Hepatocyte (in vitro differentiated cells): ENCODE measurements at places on chromosomes 3 and 15. TPM values are rescaled to one million over a fixed set of nuclear protein-coding genes. Genes with fewer than 3 reads are reported as not detected.

SAMMSON gene
- total RNA-seq = 0.10 TPM in 1 of 2 replicates, not detected in the other

TMC3 gene
- 0.12 and 0.43 TPM in 2 replicates for total RNA-seq

DUOX1 gene
- 3.3 and 3.8 TPM in 2 replicates for total RNA-seq

MAP1A gene
- 6.7 and 9.5 TPM in 2 replicates for total RNA-seq

SLC15A2 gene
- 6.5 and 11.2 TPM in 2 replicates for total RNA-seq
